ENCODE measurements at places on chromosomes 6 and 20.
A peak's percentile ranks its signal among the peaks of the same experiment; 100 is the strongest.

GRCh38 chr20:46401478-46401860 lies 4.9 kb downstream of the ELMO2 start:
- no peak for DNase-seq

GRCh38 chr6:106527117-106527516 lies 102.2 kb downstream of the RTN4IP1 start:
- DNase-seq: no peak

DNA sequence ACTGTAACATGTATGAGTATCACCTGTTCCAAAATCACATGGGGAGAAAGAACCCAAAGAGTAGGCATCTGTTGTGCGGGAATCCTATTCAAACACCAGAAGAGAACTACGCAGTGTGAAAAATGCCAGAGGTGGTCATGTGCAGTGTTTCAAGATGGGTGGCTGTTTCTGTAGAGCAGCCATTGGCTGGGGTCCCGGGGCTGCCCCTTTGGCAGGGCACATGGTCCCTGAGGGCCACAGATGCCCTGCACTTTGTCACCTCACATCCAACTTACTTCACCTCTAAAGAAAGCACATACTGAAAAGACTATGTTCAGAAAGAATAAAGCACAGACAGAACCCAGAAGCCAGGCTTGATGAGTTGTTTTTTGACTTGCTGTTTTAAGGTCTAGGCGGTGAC lies 12.3 kb downstream of the MTCH1 start:
- DNase-seq: no peak

DNA sequence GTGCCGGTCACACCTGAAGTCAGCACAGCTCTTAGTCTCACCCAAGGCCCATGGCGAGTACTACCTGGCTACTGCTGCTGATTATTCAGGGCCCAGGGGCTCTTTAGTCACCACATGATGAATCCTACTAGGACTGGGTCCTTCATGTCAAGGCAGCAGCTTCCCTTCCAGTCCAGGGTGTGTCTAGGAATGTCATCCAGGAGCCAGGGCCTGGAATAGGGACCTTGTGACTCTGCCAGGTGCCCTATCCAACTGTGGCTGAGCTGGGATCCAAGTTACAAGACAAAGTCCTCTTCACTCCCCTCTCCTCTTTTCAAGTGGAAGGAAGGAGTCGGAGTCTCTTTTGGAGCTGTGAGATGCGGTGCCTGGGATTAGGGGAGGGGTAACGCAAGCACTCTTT lies 85.5 kb downstream of the CFAP61 start:
- DNase-seq: no peak

- no peak for DNase-seq
These were observed 73.5 kb downstream of the TNFRSF21 start for GRCh38 chr6:47235964-47236760.

DNA sequence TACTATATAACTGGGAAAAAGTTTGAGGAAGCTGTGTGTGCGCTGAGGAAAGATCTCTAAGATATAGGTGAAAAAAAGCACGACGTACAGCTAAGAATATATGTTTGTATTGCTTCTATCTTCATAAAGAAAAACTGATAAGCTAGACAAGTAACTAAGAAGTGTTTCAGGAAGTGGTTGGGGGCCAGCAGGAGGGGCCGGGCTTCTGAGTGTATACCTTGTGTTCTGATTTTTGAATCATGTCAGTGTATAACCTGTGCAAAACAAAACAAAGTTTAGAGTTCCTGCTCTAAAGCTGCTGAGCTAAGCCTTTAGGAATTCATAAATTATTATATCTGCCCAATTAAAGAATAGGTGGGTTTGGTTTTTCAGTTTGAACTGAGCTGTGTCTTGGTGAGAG lies 7.9 kb upstream of the OSER1 start:
- no peak for DNase-seq

DNA sequence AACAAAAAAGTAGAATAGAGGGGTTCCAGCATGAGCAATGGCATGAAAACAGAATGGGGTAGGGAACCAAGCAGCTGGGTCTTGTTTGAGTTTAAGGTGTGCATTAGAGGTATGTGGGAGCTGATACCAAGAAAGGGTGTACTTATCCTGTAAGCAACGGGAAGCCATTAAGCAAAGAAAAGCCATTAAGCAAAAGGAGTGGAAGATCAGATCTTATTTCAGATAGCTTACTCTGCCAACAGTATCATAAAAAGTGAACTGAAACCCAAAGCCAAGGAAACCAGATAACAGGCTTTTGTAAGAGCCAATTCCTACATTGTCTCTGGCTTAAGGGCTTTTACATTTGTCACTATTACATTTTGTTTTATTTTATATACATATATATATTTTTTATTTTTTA lies 21.3 kb upstream of the BEND6 start:
- DNase-seq: no peak

- DNase-seq: no peak
These were observed 365.8 kb upstream of the JARID2 start for GRCh38 chr6:14880052-14880451.

DNA sequence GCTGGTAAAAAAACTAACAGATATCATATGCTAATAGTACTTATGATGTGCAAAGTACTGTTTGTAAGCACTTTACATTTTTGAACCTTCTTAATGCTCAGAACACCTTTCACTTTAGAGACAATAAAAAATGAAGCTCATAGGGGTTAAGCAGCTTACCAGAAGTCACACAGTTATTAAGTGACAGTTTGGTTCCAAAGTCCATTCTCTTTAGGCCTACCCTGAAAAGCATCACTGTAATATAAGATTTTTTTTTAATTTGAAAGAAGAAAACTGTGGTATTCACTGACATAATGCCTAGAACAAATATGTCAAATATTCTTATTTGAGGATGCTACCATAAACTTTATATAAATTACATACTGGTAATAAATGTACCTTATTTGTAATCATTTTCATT lies 127.6 kb upstream of the RUNX2 start:
- no peak for DNase-seq

DNA sequence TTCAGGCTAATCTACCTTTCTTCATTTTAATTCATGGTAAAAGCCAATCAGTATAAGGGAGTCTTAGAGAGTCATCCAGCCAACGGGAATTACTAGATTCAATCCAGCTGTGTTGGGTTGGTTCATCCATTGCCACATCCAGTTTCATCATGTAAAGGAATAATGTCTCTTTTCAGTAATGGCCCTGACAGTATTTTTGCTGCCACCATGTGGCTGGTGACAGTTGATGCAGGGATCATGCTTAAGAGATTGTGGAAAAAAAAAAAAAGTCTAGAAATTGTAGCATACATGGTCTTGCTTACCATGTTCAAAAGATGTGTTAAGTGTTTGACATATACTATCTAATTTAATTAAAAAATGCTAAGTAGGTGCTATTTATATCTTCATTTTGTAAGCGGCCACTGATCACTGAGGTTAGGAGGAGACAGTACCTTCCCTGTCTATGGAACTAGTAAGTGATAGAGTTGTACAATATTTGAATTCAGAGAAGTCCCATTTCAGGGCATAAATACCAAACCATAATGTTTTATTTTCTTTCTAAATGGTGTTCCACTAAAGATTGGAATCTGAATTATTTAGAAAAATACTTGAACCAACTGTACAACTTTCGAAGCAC lies 135.9 kb downstream of the KHDRBS2 start:
- peak; percentile 2 for DNase-seq

- no peak for DNase-seq
These were observed 27.0 kb upstream of the CCN5 start for GRCh38 chr20:44688053-44688625.

DNA sequence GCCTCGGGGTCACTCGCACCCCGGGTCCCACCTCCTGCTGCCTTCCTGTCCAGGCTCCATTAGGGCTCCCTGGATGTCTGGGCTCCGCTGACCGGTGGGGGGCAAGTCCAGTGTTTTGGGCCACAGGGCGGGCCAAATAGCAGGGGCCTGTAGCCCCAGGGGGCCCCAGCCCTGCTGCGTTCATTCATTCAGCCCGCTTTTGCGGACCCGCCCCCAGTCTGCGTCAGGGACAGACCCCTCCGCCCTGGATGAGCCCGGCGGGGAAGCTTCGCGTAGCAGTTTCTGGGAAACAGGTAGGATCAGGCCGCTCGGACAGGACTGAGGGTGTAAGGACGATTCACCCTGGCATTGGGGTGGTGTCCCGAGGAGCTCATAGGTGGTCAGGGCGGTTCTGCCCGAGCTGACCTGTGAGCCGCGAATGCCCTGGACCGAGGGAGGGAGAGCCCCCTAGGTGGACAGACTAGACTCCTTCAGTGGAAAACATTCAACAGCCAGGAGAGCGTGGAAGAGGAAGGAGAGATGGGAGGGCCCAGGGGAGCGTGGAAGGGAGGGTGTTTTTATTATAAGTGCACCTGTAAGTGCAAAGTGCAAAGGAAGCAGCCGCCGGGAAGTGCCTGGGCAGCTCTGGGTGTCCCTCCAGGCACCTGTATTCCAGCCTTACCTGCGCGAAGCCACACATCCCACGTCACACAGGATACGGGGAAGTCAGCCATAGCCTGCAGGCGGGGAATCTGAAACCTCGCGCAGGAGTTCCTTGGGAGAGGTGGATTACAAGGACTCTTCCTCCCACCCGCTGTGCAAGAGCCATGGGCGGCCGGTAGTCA lies 662 bp downstream of the ENTPD6 start:
- DNase-seq: no peak

DNA sequence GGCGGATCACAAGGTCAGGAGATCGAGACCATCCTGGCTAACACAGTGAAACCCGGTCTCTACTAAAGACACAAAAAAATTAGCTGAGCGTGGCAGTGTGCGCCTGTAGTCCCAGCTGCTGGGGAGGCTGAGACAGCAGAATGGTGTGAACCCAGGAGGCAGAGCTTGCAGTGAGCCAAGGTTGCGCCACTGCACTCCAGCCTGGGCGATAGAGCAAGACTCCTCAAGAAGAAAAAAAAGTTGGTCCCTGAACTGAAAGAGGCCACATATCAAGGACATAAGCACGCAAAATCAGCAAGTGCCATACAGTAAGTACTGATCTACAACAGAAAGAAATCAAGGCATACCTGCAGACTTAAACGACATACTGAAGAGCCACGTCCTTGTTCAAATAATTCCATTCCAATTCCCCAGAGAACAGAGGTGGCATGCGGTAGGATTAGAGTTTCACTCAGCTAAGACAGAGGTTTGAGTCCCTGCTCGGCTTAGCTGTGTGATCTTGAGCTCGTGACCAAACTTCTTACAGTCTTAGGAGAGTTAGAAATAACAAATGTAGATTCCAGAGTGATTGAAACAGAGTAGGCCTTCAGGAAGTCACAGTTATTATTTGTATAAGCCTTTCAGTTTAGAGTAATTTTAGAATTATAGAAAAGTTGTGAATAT lies 29.2 kb downstream of the B4GALT5 start:
- DNase-seq: no peak

DNA sequence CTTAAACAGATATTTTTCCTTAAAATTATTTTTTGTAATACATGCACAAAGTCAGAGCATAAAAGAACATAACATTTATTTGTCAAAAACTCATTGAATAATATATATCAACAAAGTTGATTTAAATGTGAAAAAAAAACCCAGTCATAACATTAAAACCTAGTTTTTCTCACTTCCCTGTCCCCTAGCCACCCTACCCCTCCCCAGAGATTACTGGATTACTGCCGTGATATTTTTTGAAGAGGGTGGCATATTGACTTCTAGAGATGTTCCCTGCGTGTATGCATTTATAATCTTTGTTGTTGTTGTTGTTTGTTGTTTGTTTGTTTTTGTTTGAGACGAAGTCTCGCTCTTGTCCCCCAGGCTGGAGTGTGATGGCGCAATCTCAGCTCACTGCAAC lies 52.4 kb upstream of the ARMC2 start:
- DNase-seq: no peak

- DNase-seq: no peak
These were observed 2.1 kb downstream of the EGFL8 start for GRCh38 chr6:32166411-32167061.

DNA sequence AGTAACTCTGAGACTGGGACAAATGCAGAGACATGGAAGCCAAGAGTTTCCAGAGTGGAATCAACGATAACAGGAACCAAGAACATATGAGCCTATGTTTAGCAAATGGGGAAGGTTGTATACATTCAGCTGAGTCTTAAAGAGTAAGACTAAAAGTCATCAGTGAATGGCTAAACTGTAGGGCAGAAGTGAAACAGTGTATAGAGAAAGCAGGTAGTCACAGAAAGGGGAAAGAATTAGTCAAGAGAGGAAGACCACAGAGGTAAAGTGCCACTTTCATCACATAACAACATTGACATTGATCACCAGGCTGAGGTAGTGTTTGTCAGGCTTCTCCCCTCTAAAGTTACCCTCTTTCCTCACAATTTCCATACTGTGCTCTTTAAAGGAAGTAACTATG lies 306.5 kb upstream of the SPTLC3 start:
- no peak for DNase-seq

DNA sequence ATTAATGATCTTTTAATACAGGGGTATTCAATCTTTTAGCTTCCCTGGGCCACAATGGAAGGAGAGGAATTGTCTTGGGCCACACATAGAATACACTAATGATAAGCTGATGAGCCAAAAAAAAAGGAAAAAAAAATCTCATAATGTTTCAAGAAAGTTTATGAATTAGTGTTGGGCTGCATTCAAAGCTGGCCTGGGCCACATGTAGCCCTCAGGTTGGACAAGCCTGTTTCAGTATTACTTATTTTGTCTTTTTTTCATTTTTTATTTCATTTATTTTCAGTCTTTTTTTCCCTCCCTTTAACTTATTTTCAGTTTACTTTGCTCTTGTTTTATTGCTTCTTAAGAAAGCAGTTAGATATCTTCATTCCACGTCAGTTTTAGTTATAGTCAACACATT lies 2171.8 kb upstream of the DEFB115 start:
- no peak for DNase-seq

DNA sequence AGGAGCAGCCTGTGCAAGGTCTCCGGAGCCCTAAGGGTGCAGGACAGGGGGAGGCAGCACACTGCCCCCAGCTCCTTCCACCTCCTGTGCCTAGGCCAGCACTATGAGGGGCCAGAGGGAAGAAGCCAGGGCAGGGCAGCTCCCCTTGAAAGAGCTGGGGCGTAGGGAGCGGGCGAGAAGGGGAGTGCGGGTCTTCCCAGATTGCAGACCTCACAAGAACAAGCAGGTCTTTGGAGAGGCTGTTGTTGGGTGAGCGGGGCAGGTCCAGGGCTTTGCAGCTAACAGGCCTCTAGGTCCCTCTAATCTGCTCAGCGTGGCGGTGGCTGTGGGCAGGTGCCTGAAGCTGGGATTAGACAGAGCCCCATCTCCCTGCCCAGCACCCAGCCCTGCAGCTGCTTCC lies 22.4 kb upstream of the CST1 start:
- DNase-seq: no peak
